ENCODE measurements at places on chromosomes 12 and 14. TPM values are rescaled to one million over a fixed set of nuclear protein-coding genes. Genes with fewer than 3 reads are reported as not detected.
A peak's percentile ranks its signal among the peaks of the same experiment; 100 is the strongest.

- H3K27ac ChIP-seq = no peak overlapping the region
- H3K4me3 ChIP-seq = no peak overlapping the region
- peaks cover 14% of the 10 kb centered on the region for H3K27me3 ChIP-seq
- H3K4me1 ChIP-seq = no peaks in the 10 kb centered on the region
These were observed 18.7 kb downstream of the GRIN2B start for GRCh38 chr12:13962699-13963098.

- no peak overlapping the region for H3K4me3 ChIP-seq
- no peak overlapping the region for H3K27ac ChIP-seq
- DNase-seq = no peak
- H3K36me3 ChIP-seq = no peaks in the 10 kb centered on the region
- no peaks in the 10 kb centered on the region for H3K4me1 ChIP-seq
These were observed 77.5 kb downstream of the FAR2 start for GRCh38 chr12:29226616-29227015.

- H3K27me3 ChIP-seq = no peaks in the 10 kb centered on the region
- no peak for DNase-seq
- H3K36me3 ChIP-seq = peaks cover 99% of the 10 kb centered on the region
- H3K4me3 ChIP-seq = no peak overlapping the region
These were observed 23.9 kb downstream of the ANAPC7 start for GRCh38 chr12:110379631-110380030.

DNA sequence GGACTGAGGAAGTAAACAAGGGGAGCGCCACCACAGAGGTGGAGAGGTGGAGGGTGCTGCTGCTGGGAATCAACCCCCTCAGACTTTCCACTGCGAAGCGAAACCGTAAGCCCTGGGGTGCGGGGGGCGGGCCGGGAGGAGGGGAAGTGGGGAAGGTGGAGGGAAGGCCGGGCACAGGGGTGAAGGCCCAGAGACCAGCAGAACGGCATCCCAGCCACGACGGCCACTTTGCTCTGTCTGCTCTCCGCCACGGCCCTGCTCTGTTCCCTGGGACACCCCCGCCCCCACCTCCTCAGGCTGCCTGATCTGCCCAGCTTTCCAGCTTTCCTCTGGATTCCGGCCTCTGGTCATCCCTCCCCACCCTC, at the start of gene LAG3:
Gene LAG3, plus strand, starts transcription at position 190 of the 365 bp plus-strand sequence. CDS start 333 bp downstream, outside the sequence.
- H3K27ac ChIP-seq = peak within 1 kb of the TSS; percentile 28
- peaks cover 93% of the 10 kb centered on the region for H3K4me1 ChIP-seq
- DNase-seq = no peak

The MSI1 gene
- total RNA-seq = 7.1 TPM

- H3K4me3 ChIP-seq = no peak overlapping the region
- no peaks in the 10 kb centered on the region for H3K27me3 ChIP-seq
- no peaks in the 10 kb centered on the region for H3K4me1 ChIP-seq
- no peaks in the 10 kb centered on the region for H3K36me3 ChIP-seq
- no peak overlapping the region for H3K27ac ChIP-seq
These were observed 66.7 kb upstream of the ATP2B1 start for GRCh38 chr12:89775063-89775985.

- H3K27me3 ChIP-seq = no peaks in the 10 kb centered on the region
- H3K4me3 ChIP-seq = no peak overlapping the region
- no peak for DNase-seq
These were observed 7.7 kb downstream of the CSRP2 start for GRCh38 chr12:76871082-76871481.

The CCDC197 gene
- not detected for total RNA-seq

The KLHL33 gene
- total RNA-seq = not detected
